ENCODE measurements at places on chromosomes 2 and 18. TPM values are rescaled to one million over a fixed set of nuclear protein-coding genes. Genes with fewer than 3 reads are reported as not detected.
A peak's percentile ranks its signal among the peaks of the same experiment; 100 is the strongest.

The LOXHD1 gene
- not detected for polyA plus RNA-seq

- H3K27ac ChIP-seq: no peak overlapping the region
- H3K4me1 ChIP-seq: peaks cover 4% of the 10 kb centered on the region
- H3K4me3 ChIP-seq: no peak overlapping the region
- no peaks in the 10 kb centered on the region for H3K36me3 ChIP-seq
Measured at GRCh38 chr18:79512461-79513380, 117.0 kb downstream of the NFATC1 start.

DNA sequence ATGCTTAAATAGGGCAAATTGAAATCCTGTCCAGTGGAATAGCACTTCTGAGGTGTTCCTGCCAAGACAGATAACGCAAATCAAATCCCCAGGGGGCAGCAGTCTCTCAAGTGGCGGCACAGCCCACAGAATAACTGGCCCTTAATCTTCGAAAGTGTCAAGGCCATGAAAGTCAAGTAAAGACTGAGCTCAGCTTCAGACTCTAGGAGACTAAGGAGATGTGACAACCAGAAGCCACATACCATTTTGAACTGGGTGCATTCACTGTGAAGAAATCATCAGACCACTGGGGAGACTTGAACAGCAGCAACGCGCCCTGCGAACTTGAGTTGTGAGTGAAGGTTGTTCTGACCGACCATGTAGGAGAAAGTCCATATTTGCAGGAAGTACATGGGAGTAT is 66.0 kb upstream of the ASAP2 start:
- H3K27ac ChIP-seq: peak overlapping the region; percentile 62
- H3K4me3 ChIP-seq: no peak overlapping the region
- peak; percentile 16 for DNase-seq
- peaks cover 31% of the 10 kb centered on the region for H3K4me1 ChIP-seq
- H3K27me3 ChIP-seq: no peaks in the 10 kb centered on the region
- no peaks in the 10 kb centered on the region for H3K36me3 ChIP-seq

DNA sequence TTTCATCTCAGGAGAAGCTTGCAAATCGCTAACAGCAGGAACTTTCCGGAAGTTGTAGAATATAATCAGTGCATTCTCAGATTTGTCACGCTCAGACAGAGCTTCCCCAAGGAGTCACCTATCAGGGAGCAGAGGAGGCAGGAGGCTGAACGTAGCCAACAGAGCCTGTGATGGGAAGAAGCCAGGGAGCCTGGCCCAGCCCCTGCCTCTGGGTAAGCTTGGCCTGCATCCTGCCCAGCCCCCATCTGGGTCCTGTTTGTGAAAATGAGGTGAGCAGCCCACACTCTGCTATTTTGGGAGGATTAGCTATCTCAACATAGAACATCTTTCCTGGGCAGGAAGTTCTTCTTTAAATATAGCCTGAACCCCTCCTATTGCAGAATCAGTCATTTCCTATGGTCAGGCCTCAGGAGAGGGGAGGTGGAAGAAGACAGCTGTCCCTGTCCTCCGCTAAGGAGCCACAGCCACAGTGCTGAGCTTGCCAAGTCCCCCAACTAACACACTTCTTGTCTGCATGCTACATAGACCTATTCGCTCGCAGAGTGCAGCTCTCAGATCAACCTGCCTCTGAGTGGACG is 19.2 kb upstream of the PKDCC start:
- H3K36me3 ChIP-seq: no peaks in the 10 kb centered on the region
- peaks cover 7% of the 10 kb centered on the region for H3K4me1 ChIP-seq
- H3K27ac ChIP-seq: no peak overlapping the region
- no peaks in the 10 kb centered on the region for H3K27me3 ChIP-seq

DNA sequence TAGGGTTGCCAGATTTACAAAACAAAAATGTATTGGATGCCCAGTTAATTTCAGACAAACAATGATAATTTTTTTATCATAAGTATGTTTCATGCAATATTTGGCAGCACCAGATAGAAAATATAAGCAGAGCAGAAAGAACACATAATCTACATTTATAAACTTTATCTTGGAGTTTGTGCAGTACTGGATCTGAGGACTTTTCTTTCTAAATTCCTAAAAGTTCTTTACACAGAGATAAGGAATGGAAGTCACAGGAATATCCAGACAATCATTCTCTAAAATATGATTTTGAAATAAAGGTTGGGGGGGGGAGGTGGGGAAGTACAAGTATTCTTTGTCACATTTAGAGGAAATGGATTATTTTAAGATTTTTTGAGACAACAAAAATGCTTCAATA is 28.8 kb upstream of the MC4R start:
- no peak for DNase-seq
- H3K36me3 ChIP-seq: no peaks in the 10 kb centered on the region
- H3K4me3 ChIP-seq: no peak overlapping the region
- H3K27me3 ChIP-seq: no peaks in the 10 kb centered on the region
- no peak overlapping the region for H3K27ac ChIP-seq

- no peaks in the 10 kb centered on the region for H3K36me3 ChIP-seq
- DNase-seq: peak; percentile 5
- no peak overlapping the region for H3K27ac ChIP-seq
- no peaks in the 10 kb centered on the region for H3K4me1 ChIP-seq
- H3K4me3 ChIP-seq: no peak overlapping the region
Measured at GRCh38 chr2:145273840-145274239, 753.9 kb upstream of the ZEB2 start.

GRCh38 chr2:28566521-28567041 is 70.7 kb downstream of the PLB1 start:
- H3K36me3 ChIP-seq: no peaks in the 10 kb centered on the region
- H3K27me3 ChIP-seq: no peaks in the 10 kb centered on the region
- DNase-seq: peak; percentile 92
- H3K4me1 ChIP-seq: no peaks in the 10 kb centered on the region
- H3K27ac ChIP-seq: no peak overlapping the region

The RNF144A gene
- 0.67 TPM for polyA plus RNA-seq

The GPR35 gene
- polyA plus RNA-seq: 0.27 TPM

The NEU2 gene
- not detected for polyA plus RNA-seq

DNA sequence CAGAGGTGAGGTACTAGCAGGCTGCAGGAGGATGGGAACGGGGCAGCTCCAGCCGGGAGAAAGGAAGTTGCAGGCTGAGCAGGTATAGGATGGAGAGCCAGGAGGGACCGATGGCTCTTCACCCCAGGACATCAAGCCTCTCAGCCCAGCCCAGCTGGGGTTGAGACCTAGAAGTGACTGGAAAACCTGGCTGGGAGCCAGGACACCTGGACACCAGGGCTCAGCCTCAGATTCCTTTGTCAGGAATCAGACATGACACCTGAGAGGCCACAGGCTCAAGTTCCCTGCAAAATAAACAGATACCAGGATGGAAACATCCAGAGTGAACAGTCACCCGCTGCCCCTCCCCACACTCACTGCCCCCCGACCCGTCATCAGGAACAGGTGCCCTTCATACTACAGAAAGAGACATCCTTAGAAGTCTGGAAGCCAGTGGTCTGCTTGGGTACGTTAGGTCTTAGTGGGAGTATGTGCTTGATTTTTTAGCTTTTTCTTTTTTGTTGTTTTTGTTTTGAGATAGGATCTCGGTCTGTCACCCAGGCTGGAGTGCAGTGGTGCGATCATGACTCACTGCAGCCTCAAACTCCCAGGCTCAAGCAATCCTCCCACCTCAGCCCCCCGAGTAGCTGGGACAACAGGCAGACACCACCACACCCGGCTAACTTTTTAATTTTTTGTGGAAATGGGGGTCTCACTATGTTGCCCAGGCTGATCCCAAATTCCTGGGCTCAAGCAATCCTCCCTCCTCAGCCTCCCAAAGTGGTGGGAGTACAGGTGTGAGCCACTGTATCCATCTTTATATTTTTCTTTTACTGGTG is 95.7 kb upstream of the STPG4 start:
- no peaks in the 10 kb centered on the region for H3K36me3 ChIP-seq
- H3K27me3 ChIP-seq: no peaks in the 10 kb centered on the region
- no peak overlapping the region for H3K27ac ChIP-seq
- no peak for DNase-seq
- no peak overlapping the region for H3K4me3 ChIP-seq
- H3K4me1 ChIP-seq: peaks cover 7% of the 10 kb centered on the region

- no peak overlapping the region for H3K4me3 ChIP-seq
- DNase-seq: peak; percentile 86
Measured at GRCh38 chr2:177543007-177543760, 150.6 kb downstream of the AGPS start.

DNA sequence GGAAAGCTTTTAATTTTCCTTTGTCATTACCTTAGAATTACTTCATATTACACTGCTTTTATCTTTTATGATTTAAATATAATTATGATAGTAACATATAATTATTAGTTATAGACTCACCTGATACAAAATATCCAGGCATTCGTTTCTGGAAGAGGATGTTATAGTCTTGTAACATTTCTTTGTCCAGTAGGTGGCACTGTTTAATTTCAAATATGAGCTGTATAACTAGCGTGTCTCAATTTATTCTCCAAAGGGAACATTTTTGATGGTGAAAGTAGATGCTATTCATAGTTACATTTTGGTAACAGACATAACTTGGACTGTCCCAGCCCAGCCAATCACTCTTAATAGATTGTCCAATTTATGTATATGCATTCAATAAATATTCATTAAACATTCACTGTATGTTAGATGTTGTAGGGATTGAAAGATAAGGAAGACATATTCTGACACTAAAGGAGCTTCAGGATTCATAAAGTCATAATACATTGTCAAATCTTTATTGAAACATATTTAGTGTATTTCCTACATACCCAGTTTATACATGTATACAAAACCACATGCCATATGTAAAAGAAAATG is 19.2 kb downstream of the DAW1 start:
- H3K27me3 ChIP-seq: no peaks in the 10 kb centered on the region
- no peaks in the 10 kb centered on the region for H3K36me3 ChIP-seq
- no peaks in the 10 kb centered on the region for H3K4me1 ChIP-seq

- DNase-seq: no peak
- H3K36me3 ChIP-seq: no peaks in the 10 kb centered on the region
Measured at GRCh38 chr2:165757906-165758675, 36.0 kb downstream of the GALNT3 start.

- H3K27me3 ChIP-seq: no peaks in the 10 kb centered on the region
- no peak for DNase-seq
- no peaks in the 10 kb centered on the region for H3K36me3 ChIP-seq
- no peak overlapping the region for H3K27ac ChIP-seq
- H3K4me1 ChIP-seq: peaks cover 40% of the 10 kb centered on the region
Measured at GRCh38 chr2:145622285-145622684, 1102.4 kb upstream of the ZEB2 start.

DNA sequence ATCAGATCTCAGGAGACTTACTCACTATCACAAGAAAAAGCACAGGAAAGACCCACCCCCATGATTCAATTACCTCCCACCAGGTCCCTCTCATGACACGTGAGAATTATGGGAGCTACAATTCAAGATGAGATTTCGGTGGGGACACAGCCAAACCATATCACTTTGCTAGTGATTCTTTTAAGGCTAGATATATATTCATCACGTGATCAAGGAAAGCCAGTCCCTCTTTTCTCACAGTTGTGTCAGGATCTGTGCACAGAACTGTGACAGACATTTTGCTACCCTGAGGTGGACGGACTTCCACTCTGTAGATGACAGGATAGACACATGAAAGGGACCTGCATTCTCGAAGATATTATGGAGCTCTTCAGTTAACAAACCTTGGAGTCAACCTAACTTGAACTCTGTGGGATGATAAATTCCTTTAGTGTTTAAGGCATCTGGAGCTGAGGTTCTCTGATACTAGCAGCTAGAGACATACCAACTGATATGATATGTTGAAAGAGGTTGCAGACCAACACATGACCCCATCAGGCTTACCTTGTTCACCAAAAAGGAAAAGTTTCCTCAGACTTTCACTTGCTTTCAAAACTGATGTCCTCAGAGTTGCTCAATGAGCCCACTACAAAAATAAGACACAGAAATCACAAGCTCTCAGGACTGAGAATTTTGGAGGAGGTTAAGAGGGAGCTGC is 66.3 kb upstream of the SCG2 start:
- H3K36me3 ChIP-seq: no peaks in the 10 kb centered on the region
- H3K4me3 ChIP-seq: no peak overlapping the region
- H3K27ac ChIP-seq: no peak overlapping the region
- no peaks in the 10 kb centered on the region for H3K27me3 ChIP-seq

DNA sequence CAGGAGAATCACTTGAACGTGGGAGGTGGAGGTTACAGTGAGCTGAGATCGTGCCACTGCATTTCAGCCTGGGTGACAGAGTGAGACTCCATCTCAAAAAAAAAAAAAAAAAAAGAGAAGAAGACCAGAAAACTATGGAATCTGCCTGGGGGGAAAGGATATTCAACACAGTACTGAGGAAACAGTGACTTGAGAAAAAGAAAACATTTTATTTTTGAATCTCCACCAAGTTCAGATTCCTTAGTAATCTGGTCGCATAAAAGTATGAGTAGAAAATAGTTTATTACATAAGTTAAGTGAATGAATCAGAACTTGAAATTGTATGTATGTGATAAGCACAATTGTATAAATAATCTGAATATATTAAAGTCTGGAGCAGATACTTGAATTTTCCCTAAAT is 13.0 kb upstream of the HAT1 start:
- H3K4me1 ChIP-seq: no peaks in the 10 kb centered on the region
- no peaks in the 10 kb centered on the region for H3K27me3 ChIP-seq
- H3K4me3 ChIP-seq: no peak overlapping the region
- no peak for DNase-seq
- H3K27ac ChIP-seq: no peak overlapping the region

DNA sequence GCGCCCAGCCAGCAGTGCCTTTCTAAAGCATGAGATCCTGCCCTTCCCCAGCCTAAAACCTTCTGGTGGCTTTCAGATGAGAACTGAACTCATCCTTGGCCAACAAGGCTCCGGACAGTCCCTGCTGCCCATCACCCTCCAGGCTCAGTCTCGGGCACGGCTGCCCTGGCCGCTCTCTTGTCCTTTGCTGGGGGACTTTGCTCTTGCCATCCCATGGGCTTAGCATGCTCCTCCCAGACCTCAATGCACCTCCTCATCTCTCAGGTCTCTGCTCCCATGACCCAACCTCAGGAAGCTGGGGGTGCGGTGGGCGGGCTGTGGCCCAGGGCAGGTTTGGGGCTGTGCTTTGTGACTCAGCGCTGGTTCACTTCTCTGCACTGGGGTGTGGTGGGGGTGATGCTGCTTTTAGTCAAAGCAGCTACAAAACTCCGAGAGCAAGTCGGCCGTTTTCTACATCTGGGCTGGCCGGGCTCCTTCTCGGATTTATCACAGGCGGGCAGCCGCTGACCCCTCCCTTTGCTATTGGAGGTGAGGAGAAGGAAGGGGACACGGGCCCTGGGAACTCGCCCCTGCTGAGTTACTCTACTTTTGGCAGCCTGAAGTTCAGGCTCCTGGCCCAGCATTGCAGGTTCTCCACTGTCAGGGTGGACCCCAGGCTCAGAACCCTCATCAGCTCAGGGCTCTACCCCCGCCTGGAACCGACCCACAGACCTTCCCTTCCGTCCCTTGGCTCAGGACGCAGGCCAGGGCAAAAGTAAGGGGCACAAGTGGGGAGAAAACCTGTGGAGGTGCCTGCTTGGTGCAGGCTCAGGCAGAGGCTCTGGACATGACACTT is 90.6 kb upstream of the TAF1B start:
- H3K4me1 ChIP-seq: peaks cover 26% of the 10 kb centered on the region
- DNase-seq: peak; percentile 96
- H3K36me3 ChIP-seq: no peaks in the 10 kb centered on the region
